ENCODE measurements at places on chromosomes 13 and 19.

DNA sequence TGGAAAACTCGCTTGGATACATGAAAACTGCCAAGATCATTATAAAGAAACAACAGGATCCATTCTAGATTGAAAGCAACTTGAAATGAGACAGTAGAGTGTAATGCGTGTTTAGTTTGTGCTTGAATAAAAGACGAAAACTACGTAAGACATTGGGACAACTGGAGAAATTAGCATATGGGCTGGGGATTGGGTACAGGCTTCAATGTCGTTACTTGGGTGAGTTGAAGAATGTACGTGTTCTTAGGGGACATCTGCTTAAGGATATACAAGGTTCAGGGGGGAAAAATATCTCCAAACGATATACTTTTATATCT, 471 bp upstream of the ERVK3-1 start:
- no peak for DNase-seq

DNA sequence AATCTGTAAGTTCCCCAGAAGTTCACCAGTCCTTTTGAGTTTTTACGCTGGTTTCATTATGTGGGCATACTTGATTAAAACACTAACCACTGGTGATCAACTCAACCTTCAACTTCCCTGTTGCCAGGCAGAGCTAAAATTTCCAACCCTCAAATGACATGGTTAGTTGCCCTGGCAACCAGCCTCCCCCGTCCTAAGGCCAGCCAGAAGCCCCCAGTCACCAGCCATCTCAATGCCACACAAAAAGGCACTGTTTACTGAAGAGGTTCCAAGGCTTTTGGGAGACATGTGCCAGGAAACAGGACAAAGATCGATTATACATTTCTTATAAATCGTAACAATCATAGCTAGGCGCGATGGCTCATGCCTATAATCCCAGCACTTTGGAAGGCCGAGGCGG, 1.6 kb downstream of the ZNF649 start:
- DNase-seq, result no peak

- DNase-seq, result no peak
These were observed 7.5 kb downstream of the KLF16 start for GRCh38 chr19:1855828-1856255.

DNA sequence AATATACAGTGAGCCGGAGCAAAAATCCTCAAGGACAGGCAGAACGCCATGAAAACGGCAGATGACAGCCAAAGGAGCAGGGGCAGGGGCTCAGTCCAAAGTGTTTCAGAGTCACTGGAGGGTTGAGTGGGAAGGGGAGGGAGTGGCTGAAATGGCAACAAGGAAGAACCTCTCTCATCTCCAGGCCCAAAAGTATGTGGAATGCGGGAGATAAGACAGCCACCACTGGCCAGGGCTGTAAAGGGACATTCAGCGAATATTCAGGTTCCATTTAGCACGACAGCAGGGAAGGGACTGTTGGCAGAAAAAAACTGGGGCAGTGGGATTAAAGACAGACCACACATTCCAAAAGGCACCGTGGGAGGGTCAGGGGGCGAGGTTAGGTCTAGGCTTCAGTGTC, 48.4 kb downstream of the USPL1 start:
- DNase-seq, result no peak

- DNase-seq, result no peak
These were observed 4.9 kb downstream of the CSNK1G2 start for GRCh38 chr19:1945899-1946298.

DNA sequence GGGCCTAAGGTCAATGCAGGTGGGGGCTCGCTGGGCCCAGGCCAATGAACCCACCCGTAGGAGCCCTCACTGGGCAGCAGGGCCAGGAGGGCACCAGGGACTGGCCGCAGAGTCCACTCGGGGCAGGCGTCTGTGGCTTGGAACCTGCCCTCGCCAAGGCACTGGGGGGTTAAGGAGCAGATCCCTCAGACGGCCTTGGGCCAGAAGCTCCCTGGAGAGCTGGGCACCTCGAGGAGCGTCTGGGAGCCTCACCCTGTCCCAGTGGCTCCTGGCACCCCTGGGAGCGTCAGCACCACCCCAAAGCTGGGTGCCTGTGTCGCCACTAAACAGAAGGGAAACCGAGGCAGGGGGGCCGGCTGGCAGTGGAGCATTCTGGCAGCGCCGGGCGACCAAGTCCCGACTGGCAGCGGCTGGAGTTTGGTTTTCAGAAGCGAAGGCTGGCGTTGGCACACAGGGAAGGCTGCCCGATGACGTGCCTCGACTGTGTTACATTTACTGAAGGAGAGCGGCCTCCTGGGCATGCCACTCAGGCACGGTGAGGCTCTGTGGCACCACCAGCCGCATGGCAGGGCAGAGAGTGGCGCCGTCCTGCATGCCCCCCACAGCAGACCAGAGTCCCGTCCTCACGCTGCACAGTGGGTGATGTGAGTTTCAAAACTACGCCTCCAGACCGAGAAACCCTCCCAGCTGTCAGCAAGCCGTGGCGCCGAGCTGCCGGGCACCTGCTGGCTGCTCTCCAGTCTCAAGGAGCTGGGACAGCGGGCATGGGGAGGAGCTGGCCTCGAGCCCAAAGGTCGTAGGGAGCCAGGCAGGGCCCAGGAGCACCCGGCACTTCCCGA, 9.2 kb upstream of the MEX3D start:
- DNase-seq, result no peak

- DNase-seq, result no peak
These were observed 178.2 kb downstream of the GPC5 start for GRCh38 chr13:91576590-91576989.

GRCh38 chr19:35404879-35405622, 34.2 kb downstream of the GPR42 start:
- no peak for DNase-seq

- no peak for DNase-seq
These were observed 9.1 kb upstream of the ZNF536 start for GRCh38 chr19:30363073-30363472.

DNA sequence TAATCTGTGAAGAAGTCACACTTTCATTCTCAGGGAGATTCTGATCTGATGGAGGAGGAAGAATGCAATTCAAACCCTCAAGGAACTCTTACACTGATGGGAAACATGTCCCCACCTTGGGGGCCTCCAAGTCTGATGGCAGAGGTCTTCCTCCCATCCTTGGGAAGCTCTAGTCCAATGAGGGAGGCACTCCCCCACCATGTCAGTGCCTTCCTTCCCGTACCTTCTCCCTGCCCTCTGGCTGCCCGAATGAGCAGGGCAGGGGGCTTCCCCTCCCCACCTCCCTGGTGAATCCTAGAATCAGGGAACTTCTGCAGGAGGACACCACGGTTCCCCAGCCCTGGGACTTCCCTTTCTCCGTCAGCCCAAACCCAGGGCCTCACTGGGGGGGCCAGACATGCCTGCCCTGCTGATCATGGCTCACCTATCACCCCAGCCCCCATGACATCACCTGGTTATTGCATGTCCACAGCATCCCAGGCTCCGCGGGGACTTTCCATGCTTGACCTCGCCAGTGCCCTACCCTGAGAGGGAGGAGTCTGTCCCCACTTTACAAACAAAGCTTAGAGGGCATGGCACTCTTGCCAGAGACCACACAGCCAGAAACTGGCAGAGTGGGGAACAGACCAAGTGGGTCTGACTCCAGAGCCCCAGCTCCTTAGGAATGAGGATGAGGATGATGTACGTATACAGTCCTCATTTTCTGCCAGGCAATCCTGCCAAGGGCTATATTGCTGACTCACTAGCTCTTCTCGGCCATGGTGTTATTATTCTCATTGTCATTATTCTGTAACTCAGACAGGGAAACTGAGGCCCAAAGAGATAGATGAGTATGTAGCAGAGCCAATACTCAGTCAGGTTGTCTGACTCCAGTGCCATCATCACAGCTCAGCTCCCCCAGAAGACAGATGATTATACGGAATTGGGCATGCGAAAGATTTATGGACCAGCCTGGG, 9.6 kb upstream of the BCL3 start:
- DNase-seq, result no peak

- DNase-seq, result no peak
These were observed 21.7 kb upstream of the KATNAL1 start for GRCh38 chr13:30329009-30329585.

DNA sequence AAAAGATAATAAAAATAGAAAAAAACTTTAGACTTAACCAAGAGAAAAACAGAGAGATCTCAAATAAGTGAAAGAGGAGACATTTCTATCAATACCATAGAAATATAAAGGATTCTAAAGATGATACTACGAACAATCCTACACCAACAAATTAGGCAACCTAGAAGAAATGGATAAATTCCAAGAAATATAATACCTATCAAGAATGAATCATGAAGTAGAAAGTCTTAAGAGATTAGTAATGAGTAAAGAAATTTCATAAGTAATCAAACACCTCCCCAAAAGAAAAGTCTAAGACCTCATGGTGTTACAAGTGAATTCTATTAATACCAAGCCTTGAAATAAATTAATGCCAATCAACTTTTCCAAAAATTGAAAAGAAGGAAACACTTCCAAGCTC, 1584.5 kb upstream of the MIR17HG start:
- no peak for DNase-seq

- no peak for DNase-seq
These were observed 6.1 kb downstream of the CDX2 start for GRCh38 chr13:27962982-27963381.

DNA sequence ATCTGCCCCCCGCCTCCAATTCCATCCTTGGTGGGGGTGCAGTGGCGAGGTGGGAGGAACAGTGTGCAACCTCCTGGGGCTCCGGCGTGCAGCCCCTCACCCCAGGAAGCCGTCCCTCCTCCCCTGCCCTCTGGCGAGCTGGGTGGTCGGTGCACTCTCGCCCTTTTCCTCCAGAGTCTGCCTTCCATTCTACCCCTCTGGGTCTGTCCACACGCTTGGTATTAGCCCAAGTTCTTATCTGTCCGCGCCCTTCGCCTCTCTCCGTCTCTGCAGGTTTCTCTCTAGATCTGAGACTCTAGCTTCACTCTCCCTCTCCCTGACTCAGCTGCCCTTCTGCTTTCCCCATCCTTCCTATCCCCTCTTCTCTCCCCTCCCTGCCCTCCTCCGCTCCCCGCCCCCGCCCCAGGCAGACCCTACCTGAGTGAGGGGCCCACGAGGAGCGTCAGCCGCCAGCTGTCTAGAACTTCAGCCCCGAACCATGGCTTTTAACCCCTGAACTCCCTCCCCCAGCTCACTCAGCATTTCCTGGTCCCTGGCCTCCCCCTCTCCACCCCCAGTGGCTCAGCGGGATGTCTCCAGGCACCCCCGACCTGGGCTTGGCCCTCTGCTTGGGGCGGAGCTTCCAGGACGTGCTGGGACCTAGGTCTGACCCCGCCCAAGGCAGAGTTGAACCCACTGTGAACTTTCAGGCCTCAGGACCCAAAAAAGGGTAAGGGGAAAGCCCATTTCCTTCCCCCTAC, 499 bp upstream of the KLK13 start:
- DNase-seq, result no peak

DNA sequence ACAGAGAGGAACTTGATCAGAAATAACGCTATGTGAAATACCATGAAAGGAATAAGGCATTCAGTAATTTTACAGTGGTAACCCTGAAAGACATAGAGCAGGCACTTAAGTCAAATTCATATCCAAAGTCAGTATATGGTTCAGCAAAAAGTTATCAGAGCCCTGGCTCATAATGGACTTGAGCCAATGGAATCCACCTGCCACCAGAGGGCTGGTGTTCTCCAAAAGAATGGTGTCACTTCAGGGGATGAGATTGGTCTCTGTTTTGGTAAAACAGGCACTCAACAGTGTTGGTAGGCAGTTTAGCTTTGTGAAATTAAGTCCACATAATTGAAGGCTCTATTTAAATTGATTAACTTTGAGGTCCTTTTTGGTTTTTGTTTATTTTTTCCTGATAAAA, 93.9 kb downstream of the LIG4 start:
- DNase-seq, result peak; percentile 19

DNA sequence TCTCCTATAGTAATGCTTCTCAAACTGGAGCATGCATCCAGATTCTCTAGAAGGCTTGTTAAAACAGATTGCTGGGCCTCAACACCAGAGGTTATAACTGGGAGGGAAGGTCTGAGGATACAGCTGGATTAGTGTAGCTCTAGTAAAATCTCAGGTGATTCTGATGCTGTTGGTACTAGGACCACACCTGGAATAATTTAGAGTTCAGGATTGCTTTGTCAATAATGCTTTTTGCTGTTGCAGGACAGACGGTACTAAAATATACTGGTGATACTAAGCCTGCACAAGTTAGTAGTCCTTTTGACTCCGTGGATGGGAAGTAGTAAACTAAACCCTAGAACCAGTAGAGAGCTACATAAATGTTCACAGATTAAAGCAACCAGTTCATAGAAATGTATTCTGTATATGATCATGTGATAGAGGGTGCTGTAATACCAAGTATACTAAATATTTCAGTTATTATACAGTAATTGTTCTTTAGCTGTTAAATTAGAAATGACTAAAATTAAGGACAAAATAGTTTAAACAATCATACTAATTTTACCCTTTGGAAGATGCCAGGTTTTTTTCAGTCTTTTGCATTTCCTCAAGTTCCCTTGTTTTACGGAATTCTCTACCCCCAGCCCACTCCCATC, 258.2 kb upstream of the STARD13 start:
- peak; percentile 89 for DNase-seq

DNA sequence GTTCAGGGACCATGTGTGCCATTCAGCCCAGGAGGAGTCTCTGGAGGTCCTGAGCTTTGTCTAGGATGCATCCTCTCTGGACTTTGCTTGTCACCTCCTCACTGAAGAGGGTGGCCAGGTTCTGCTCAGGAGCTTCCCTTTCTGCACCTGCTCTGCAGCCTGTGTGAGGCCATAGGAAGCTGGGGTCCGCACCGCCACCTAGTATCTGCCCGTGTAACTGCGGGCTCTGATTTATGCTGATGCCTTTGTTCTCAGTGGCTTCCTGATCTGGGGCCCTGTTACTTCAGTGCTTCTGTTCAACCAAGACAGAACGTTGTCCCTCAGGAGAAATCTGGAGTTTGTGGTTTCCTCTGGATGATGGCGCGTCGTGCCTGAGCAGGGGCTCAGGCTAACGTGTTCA, 15.5 kb downstream of the ZNF610 start:
- DNase-seq, result no peak

- DNase-seq, result no peak
These were observed 21.7 kb upstream of the LAMP1 start for GRCh38 chr13:113275387-113275786.

DNA sequence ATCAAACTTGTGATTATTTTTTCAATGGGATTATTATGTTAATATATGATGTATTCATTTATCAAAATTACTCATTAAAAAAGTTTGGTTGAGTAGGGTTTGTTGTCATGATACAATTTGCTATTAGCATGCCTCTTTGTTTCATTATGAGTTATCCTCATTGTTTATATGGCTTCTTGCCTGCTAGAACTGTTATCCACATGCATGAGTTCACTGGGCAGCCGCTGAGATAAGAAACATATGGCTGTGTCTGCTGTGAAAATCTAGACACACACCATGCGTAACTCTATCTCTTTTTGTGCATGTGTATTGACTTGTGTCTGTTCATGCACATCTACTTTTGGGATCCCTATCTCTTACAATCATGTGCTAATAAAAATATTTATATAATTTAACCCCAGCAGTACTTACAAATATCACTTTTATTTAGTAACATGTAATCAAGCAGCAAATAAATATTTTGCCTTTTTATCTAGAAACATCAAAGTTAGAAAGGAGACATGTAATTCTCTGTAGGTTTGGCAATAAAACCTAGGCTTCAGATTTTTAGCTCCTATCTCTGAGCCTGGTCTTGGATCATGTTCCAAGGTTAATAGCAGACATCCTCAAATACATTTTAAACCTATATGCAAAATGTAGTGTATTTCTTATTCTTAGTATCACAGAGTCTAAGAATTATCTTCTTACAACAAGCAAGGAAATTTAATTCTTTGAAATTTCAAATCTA, 11.2 kb upstream of the KLF12 start:
- DNase-seq, result no peak

Data from NCI-H748 treated with DMSO at 0.1 percent for 48 hours (cell line).